NCI-H345 (cell line): ENCODE measurements at places on chromosomes 16 and 17.

DNA sequence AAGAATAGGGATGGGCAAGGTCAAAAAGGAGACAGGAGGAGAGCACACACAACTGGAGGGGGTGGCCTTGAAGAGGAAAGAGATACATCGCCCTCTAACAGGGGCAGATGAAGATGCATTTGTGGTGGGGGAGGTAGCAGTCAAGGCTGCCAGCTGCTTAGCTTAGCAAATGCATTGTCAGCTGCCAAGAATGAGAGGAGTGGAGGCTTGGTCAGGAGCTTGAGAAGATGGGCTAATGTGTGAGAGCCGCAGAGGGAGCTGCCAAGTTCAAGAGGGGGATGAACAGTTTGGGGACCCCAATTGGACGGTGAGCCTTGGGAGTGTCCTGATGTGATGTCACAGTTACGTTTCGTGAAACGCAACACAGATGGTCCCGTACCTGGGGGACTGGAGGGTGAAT, 28.9 kb upstream of the GNA13 start:
- DNase-seq: no peak

- DNase-seq: no peak
These were observed 1.1 kb downstream of the OVCA2 start for GRCh38 chr17:2042933-2043332.

DNA sequence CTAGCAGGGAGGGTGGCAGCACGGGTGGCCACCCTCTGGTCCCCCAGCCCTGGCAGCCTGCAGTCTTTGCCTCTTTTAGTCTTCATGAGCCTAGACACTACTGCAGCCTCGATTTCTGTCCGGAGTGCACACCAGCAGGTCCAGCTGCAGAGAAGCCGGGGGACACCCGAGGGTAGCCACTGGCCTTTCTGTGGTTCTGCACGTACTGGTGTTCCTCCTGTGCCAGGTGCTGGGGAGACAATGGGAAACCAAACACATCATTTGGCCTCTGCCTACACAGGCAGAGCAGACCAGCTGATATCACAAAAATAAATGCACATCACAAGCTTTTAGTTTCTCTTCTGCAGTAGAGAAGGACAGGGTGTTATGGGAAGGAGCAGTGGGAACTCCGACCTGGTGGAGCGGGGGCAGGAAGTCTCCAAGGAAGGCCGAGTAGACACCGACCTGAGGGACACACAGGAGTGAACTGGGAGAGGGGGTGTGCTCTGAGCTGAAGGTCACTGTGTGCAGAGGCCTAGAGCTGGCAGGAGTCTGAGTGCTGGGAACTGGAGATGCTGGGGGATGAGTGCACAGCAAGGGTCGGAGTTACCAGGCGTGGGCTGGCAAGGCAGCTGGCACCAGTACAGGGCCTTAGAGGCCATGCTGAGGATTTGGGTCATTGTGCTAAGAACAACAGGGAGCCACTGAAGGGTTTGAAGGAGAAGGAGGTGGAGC, 23.1 kb downstream of the GPT2 start:
- DNase-seq: no peak

DNA sequence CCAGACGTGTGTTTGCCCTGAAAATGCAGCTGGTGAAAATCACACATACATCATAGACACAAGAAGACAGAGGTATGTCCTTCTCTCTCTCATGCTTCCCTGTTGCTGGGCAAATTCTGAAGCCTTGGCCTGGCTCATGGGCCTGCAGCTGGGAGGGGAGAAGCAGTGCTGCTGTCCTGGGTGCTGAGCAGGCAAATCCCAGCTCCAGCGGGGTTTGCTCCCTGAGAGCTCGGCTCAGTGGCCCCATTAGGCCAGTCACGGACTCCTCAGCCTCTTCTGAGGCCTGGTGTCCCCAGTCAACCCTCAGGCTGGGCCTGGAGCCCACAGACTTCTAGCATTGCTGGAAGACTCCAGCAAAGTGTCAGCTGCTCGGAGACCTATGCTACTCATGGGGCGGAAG, 11.7 kb downstream of the RHBDL3 start:
- DNase-seq: no peak

DNA sequence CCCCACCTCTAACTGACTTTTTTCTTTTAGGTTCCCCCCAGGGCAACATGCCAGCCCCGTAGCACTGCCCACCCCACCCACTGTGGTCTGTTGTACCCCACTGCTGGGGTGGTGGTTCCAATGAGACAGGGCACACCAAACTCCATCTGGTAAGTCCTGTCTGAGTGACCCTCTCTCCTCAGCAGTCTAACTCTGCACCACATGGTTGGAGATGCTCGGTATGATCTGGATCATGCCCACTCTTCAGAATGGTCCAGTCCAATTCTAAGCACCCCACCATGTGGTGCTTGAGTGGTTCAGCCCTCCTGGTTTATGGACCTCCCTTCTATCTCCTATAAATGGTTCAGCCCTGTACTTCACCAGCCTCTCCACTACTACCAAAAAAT, 5.9 kb downstream of the KDM6B start:
- DNase-seq: peak; percentile 13

GRCh38 chr16:66175058-66175457, 191.4 kb upstream of the CDH5 start:
- no peak for DNase-seq

GRCh38 chr16:83711069-83711468, 96.7 kb upstream of the HSBP1 start:
- DNase-seq: no peak

DNA sequence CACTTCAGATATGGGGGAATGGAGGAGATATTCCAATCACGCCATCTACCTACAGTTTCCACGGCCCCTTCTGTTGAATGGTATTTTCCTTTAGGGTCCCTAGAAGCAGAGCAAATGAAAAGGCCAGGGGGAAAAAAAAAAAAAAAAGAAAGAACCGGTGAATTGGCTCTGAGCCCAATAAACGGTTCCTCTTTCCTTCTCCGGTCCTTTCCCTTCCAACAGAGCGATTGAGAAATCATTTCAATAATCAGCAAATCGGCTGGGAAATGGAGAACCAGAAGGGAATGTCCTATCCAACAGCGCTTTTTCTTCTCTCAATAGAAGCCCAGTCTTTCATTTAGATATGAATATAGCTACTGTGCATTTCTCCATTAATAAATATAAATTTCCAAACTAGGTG, 26.8 kb upstream of the HOXB13 start:
- no peak for DNase-seq

DNA sequence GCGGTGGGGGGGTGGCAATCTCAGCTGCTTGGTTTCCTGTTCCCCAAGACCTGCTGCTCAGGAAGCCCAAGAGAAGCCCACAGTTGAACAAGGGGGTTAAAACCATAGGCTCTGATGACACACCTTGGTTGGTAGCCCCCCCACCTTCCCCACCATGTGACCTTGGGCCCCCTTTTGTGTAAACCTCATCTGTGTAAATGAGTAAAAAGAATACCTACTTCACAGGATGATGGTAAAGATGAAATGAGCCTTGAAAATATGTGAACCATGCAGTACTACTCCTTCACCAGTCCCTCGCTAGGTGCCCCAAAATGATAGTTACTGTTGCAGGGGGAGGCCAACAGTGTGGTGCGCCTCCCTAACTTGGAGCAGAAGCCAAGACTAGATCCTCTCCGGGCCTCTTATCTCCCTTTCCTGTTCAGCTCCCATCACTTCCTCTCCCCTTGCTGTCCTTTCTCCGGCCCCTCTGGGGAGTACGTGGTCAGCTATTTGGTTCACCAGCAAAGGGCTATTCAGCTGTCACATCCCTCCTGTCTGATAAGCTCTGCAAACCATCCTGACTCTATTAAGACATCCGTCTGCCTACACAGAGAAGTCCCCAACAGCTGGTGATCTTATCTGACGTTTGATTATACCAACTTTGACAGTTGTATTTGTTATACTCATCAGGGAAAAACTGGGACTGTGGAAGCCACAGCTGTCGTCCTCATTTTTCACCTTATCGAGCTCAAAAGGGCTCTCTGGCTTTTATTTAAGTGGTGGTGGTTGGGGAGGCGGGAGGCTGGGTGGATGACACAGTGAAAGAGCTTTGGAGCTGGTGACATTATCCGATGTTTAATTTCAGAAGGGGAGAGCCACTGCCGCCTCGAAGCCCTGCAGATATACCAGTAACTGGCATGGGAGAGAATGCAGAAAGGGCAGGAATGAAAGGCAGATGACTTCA, 19.9 kb downstream of the DCAKD start:
- DNase-seq: no peak

- no peak for DNase-seq
These were observed 30.6 kb downstream of the CENPV start for GRCh38 chr17:16322636-16323035.

- DNase-seq: no peak
These were observed 11.4 kb downstream of the SLC5A10 start for GRCh38 chr17:18963126-18964017.

- no peak for DNase-seq
These were observed 11.2 kb upstream of the FAM20A start for GRCh38 chr17:68612209-68612922.
